KBM-7 (cell line): ENCODE measurements at places on chromosomes 12 and 14.
A peak's percentile ranks its signal among the peaks of the same experiment; 100 is the strongest.

DNA sequence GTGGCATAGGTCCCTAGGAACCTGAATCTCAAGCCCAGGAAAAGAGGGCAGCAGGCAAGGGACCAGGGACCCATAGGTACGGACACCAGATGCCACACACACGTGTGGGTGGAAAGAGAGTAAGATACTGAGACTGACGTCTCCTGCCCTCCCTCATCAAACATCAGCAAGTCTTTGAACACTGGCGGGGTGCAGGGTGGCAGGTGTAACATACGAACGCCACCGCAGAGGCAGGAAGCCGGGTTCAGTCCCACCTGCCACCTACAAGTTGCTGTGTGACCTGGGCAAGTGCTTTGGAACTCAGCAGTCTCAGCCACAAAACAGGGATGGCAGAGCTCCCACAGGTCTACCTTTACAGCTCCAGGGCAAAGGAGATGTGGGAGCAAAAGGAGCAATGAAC is 11.1 kb downstream of the ACTN1 start:
- DNase-seq = no peak

- peak; percentile 51 for DNase-seq
Observed at GRCh38 chr12:98403936-98404335, 111.5 kb upstream of the TMPO start.

GRCh38 chr14:57660208-57660607 is 166.6 kb upstream of the CCDC198 start:
- no peak for DNase-seq

- no peak for DNase-seq
Observed at GRCh38 chr14:99447739-99448138, 32.9 kb downstream of the SETD3 start.

DNA sequence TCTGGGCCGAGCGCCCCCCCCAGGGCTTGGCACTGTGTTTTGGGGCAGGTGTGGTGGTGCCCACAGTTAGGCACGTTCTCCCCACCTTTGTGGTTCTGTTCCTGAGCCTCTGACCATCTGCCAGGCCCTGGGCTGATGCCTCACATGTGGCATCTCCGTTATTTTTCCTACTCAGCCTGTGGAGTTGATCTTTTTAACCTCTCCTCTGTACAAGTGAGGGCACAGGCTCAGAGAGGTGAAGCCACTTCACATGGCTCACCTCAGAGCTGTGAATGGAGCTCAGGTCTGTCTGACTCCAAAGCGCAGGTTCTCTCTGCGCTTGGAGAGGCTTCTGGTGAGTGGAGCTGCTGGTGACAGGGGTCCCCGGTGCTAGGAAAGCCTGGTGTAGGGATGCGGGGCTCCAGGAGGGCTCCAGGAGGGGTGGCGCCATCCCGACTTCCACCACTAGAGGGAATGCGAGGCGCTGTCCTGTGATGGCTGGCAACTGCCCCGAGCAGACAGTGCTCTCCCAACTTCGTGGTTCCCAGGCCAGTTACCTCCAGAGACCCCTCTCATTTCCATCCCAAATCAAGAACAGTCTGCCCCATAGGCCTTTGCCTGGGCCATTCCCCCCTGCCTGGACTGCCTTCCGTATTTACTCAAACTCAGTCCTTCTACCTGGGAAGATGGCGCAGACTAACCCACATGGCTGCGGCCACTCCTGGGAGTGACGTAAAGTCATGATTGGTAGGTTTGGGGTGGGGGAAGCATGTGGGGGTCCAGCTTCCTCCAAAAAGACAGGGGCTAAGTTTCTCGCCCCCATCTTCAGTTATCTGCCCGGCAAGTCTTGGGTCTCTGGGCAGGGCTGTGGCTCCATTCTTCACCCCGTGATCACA is 9.9 kb downstream of the BCL7A start:
- peak; percentile 58 for DNase-seq

DNA sequence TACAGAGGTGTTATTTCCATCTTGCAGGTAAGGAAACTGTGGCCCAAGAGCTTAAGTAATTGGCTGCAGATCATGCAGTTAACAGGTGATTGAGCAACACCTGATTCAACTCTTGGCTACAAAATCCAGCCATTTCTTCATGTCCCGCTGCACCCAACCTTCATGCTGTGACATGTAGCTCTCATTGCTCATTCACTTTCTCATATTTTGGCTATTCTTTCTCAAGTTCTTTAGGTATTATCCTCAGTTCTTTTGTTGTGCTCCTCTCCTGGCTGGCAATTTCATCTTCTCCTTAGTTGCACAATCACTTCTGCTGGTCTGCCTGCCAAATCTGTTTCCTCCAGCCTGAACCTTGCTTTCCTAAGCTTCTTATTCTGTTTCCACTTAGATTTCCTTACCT is 300.8 kb downstream of the SSPN start:
- no peak for DNase-seq
